ENCODE measurements at places on chromosomes 16 and 17. TPM values are rescaled to one million over a fixed set of nuclear protein-coding genes. Genes with fewer than 3 reads are reported as not detected.

Gene ASPA
- 67.4 TPM for polyA plus RNA-seq

Gene KRTAP16-1
- polyA plus RNA-seq, result not detected

Gene SOCS7
- polyA plus RNA-seq, result 13.7 TPM

Gene ATP2A3
- polyA plus RNA-seq, result 4.3 TPM

- DNase-seq, result no peak
Measured at GRCh38 chr17:14545156-14545906, 244.4 kb downstream of the HS3ST3B1 start.

DNA sequence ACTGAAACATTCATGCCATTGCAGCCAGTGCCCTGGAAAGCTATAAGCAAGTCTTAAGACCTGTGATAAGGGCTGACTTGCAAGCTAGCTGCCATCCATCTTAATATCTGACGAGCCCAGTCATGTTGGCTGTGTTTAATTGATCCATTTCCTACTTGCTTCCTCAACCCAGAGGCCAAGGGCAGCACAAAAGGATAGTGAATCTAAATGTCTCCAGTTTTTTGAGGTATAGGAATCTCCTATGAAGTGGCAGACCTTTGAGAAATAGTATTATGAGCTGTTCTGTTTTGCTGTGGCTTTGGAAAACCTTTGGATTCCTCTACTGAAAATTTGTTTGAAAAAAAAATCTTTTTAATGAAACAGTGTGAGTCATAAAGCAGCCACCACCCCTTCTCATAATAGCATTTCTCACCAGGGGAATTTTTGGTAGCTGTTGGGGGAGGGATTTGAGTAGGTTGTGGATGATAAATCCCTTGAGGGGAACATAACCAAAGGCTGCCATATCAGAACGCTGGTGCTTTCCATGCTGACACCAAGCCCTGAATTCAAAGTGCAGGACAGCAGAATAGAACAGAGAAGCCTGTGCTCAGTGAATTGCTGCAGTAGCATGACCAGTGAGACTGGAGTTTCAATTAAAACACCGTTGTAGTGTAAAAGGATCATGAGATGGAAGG is 12.9 kb downstream of the ZNRF1 start:
- DNase-seq, result no peak

DNA sequence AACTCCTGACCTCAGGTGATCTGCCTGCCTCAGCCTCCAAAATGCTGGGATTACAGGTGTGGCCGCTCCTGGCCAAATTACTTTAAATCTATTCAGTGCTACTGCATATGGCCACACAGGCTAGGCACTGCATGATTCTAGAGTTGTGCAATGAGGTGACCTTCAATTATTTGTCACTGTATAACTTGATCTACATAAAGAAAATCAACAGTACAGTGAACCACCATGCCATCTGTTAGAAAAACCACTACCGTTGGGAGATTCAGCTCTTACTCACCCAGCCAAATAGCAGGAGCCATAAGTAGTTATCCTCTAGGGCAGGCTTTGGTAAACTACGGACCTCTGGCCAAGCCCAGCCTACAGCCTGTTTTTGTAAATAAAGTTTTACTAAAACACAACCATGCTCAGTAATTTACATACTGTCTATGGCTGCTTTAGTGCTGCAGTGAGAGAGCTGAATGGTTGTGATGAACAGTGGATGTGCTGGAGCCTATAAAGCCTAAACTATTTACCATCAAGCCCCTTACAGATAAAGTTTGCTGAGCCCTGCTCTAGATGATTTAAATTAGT is 40.7 kb upstream of the TANC2 start:
- DNase-seq, result no peak

- DNase-seq, result no peak
Measured at GRCh38 chr17:75959051-75959838, 18.4 kb upstream of the FBF1 start.

- no peak for DNase-seq
Measured at GRCh38 chr16:82192665-82193064, 22.6 kb upstream of the MPHOSPH6 start.
